ENCODE measurements at places on chromosomes 12 and 14. TPM values are rescaled to one million over a fixed set of nuclear protein-coding genes. Genes with fewer than 3 reads are reported as not detected.

DNA sequence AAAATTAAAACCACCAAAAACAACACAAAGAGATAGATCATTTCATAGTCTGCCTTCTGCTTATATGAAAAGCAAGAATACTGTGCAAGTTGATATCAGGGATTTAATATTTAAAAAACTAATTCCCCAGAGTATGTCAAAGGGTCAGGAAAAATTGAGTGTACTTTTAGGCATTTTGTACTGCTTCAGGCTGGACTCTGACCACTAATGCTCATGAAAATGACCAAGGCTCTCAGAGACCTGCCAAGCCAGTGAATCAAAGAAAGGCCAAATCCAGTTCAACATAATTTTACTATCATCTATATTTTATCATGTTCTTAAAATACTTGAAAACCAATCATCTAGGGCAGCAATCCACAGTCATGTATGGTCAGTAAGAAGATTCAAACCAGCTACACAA, 66.0 kb downstream of the TTC7B start:
- no peak for DNase-seq

Gene OLR1
- 1.6 TPM for total RNA-seq

Gene ATP23
- total RNA-seq = 2.6 TPM

DNA sequence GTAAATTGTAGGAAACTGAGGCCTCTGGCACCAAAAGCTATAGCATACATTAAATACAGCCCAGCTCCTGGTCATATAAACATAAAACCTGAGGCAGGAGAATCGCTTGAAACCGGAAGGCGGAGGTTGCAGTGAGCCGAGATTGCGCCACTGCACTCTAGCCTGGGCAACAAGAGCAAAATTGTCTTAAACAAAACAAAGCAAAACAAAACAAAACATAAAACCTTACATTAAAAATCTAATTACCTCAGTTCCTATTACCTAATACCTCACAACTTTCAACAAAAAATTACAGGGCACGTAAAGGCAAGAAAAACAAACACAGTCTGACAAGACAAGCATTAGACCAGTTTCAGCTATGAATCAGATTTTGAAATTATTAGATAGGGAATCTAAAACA, 36.7 kb downstream of the TMEM116 start:
- no peak for DNase-seq

Gene LRRC10
- 32.4 TPM for total RNA-seq

Measured in right atrium auricular region (tissue), 2 donors.